ENCODE measurements at places on chromosomes 12 and 14.

DNA sequence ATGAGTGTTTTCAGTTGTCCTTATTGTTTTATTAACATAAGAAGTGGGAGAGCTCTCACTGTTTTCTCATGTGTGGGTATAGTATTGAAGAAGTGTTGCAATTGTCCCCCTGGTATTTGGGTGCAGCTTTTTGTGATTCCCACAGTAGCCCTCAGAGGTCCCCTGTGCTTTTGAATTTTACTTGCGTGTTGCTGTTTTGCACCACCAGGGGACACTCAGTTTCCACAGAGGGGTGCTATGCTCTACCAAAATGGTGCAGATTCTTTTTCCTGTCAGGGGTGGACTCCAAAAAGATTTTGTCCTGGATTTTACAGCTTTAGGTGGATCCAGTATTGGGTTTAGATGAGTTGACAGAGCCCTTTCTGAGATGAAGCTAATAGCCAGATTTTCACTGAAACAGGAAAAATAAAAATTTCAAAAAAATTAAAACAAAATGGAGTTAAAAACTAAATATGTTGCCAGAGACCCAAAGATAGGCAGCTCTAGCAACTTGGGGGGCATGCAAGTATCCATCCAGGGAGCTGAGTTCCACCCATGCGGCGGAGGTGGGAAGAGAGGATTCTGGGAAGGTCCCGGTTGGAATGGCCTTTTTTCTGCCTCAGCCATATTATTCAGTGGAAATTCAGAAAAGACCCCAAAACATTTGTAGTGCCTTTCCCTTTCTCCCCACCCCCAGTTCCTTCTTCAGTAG is 50.2 kb downstream of the TTLL5 start:
- DNase-seq = peak; percentile 60

GRCh38 chr12:57803319-57803893 is 15.1 kb downstream of the AVIL start:
- no peak for DNase-seq

GRCh38 chr14:67424539-67424938 is 12.6 kb upstream of the PLEK2 start:
- no peak for DNase-seq

GRCh38 chr14:102973706-102974285 is 51.3 kb downstream of the AMN start:
- DNase-seq = peak; percentile 19

DNA sequence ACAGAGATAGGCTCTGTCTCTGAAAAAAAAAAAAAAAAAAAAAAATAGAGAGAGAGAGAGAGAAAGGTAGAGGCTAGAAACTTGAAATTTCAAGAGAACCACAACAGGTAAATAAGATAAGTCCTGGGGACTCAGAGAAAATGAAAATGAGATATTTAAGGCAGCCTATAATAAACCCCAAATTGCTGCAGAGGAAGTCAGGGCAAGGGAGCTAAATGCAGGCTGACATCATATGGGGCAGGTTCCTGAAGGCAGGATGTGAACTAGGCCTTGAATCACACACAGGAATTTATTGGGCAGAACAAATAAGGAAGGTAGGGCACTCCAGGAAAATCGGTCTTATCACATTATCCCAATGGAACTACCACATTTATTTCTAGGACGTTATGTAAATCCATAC is 54.9 kb upstream of the NUDT4 start:
- peak; percentile 11 for DNase-seq

DNA sequence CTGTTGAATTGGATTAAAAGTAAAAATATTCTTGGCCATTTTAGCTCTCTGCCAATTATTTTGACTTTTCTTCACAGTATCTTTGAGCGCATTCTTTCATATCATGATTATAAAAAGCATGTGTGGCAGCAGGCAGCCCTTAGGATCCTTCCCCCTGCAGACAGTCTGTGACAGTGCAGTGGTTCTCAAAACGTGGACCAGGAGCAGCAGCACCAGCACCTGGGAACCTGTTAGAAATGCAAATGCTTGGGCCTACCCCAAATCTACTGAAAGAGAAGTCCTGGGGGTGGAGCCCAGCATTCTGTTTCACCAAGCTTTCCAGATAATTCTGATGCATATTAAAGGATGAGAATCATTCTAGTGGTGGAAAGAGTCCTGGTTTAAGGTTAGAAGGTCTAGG is 155.6 kb downstream of the MON2 start:
- no peak for DNase-seq

DNA sequence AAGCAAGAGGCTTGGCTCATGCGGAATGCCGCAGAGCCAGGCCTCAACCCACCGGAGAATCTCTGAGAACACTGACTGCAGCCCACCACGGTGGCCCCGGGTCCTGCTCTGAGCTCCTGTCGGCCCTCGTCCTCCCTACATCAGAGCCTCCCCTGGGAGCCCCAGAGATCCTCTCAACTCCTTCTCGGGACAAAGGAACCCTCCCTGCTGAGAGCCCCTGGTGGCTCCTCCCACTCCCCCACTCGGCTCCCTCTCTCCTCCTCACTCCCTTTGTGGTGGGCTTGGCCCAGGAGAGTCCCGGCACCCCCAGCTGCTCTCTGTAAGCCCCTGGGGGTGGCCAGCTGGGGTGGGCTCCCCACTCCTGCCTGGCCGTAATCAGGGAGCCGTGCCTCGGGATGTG is 11.1 kb upstream of the INF2 start:
- DNase-seq = peak; percentile 84

DNA sequence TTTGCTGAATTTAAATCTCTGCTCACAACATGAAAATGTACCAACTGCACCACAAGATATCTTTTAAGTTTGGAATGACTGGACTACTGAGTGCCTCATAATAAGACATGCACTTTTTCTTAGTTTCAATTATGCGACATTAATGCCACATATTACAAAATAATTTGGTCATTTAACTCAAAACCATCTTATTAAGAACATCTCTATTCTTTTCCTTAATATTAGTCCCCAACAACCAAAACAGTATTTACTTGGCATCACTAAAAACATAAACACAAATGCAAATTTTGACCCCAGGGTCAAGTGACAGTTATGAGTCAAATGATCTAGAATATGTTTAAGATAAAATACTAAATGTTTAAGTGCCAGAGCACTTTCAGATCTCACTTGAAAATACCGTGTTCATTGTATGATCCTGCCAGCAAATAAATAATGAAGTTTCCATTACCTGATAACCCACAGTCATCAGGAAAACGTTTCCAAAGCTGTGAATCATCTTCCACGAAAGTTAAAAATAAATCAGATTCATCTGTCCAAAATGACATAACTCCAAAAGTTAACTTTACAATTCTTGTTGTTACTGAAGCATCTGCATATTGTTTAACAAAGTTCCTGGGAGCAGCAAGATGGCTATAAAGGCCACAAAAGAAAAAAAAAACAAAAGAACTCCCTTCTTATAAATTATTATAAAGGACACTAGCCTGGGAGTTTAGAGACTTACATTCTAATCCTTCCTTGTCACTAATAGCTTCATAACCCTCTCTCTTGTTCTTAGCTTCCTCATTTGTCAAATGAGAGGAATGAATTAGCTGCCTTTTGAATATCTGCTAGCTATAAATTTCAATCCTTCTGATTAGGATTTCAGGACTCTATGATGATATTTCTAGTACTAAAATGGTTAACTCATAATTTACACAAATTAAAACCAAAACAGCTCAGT is 30.5 kb upstream of the AP4S1 start:
- peak; percentile 15 for DNase-seq

DNA sequence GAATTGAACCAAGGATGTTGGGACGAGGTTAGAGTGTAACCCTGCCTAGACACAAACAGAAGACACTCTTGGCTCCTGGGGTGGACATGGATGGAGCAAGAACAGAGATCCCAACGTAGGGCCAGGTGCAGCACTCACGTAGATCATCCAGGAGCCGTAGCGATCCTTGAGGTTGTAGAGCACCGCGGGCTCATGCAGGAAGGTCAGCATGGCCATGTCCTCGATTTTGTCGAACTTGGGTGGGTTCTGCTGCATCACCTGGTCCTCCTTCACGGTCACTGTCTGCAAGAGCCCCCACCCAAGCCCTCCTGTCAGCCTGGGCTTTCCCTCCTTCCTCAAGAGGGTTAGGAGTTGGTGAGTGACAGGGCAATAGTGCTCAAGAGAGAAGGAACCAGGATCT is 2.5 kb downstream of the MYH7 start:
- no peak for DNase-seq

- DNase-seq = no peak
Observed at GRCh38 chr14:102826161-102826560, 48.9 kb downstream of the TRAF3 start.

DNA sequence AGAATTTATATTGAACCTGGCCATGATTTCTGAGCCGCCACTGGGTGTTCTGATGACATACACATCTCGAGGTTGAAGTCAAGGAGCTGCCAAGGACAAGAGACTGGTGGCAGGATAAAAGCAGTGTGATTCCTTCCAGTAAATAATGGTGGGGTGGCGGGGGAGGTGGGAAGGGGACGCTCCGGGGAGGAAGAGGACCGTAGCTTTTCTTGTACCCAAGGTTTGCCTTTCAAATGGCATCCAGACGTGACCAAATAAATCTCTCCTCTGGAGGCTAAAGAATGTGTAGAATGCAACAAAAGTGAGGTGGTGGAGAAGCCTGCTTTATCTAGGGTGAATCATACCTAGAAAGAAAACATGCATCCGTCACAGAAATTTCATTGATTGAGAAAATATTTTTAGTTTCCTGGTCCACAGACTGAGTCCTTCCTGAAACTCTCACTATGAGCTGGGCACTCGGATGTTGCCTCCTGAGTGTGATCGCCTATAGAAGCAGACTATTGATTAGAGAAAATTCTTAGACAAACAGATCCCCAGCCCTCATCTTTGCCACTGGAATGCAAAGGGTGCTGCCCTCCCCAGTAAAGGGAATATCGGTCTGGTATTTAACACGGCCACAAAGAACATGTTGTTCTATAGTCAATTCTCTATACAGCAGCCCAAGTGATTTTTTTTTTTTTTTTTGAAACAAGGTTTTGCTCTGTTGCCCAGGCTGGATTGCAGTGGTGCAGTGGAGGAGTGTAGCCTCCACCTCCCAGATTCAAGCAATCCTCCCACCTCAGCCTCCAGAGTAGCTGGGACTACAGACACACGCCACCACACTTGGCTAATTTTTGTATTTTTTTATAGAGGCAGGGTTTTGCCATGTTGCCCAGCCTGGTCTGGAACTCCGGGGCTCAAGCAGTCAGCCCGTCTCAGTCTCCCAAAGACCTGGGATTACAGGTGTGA is 112.1 kb downstream of the DPF3 start:
- DNase-seq = no peak

- DNase-seq = no peak
Observed at GRCh38 chr12:124684971-124685688, 117.7 kb upstream of the NCOR2 start.

All from lung (tissue), 17 donors.